ENCODE measurements at places on chromosomes 6 and 20.

DNA sequence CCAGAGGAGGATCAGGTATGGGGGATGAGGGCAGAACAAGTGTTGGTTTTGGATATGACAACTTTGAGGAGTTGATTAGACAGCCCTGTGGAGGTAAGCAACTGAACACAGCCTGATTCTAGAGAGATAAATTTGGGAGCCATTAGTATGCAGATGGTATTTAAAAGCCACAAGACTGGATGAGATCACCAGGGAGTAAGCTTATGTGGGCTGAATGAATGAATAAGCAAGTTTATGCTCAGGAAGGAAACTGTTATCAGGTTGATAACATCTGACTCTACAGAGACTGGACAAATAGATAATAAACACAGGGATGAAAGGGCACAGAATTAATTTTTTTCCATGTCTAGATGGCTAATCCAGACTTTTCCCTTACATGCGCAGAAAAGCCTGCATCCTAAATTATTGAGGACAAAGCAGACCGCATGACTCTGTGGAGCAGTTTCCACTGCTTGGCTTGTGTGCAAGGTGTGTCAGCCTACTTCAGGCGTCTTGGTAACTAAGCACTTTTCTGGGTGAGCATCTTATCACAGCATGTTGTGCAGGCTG lies 150.6 kb downstream of the GJA10 start:
- DNase-seq: no peak

DNA sequence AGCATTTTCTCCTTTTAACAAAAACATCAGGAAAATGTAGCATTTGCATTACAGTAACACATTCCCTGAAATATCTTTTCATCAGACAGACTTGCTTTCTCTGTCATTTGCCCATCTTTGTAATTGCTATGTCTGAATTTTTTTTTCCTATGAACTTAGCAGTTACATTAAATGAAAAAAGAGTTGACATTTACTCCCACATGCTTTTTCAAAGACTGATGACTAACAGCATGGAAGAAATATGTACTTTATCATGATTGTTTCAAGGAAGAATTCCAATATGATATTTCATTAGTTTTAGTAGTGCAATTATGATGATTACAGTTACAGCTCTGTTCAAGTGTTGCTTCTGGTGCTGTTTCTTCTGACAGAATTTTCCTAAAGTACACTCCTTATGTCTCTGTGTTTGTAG lies 864.5 kb upstream of the MAN1A1 start:
- no peak for DNase-seq

DNA sequence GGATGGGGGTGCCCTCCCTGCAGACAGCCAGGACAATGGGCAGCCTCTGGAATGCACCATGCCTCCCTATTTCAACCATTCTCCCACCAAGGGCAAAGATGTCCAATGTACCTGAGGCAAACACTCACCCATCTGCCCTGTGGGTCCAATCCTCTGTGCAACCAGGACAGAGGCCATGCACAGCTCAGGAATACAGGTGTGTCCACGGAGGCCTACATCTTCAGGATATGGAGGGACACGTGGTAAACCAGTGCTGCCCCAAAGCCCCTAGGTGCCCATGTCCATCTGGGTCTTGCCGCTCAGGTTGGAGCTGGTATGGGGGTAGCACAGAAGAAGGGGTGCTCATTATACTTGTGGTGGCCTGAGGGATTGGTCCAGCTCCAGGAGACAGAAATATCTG lies 20.4 kb upstream of the TAF8 start:
- DNase-seq: no peak

GRCh38 chr6:73006146-73006545 lies 219.2 kb downstream of the KHDC1L start:
- no peak for DNase-seq

DNA sequence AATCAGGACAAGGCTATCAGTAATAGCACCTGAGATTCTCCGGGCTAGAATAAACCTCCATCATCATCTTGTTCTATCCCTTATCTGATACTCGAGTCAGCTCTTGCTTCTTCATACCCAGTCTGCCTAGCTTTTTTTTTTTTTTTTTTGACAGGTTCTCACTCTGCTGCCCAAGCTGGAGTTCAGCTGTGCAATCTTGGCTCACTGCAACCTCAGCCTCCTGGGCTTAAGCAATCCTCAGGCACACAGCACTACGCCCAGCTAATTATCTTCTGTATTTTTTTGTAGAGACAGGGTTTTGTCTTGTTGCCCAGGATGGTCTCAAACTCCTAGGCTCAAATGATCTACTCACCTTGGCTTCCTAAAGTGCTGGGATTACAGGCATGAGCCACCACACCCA lies 19.5 kb downstream of the SRSF6 start:
- DNase-seq: no peak

DNA sequence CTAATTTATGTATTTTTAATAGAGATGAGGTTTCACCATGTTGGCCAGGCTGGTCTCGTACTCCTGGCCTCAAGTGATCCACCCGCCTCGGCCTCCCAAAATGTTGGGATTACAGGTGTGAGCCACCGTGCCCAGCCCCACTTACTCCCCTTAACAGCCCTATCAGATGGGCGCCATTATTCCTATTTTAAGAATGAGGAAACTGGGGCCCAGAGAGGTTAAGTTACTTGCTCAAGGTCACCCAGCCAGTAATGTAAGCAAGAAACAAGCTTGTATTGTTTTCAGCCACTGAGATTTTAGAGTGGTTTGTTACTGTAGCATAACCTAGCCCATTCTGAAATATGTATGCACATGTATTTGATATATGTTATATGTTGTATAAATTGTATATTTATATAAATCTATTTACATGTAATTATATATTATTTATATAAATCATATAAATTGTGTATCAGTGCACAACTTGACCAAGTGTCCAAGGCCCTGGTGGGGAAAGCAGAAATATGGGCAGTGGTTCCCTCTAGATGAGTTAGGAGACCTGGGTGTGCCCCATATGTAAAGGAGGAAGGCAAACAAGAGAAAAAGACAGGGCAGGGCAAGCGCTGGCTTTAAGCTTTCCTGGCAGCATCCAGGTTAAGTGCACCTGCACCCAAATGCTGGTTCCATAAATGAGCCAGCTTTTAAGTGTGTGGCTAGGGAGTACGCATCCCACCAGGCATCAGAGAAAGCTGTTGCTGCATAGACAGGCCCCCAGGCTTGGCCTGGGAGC lies 1.2 kb upstream of the GUCA1A start:
- no peak for DNase-seq
